Stimulated activated CD4-positive, alpha-beta T cell treated with anti-CD3 and anti-CD28 coated beads, Interleukin-4, amount 100 ng/mL, for 24 hours (primary cell): ENCODE measurements at places on chromosomes 4 and X.
A peak's percentile ranks its signal among the peaks of the same experiment; 100 is the strongest.

- peak; percentile 71 for DNase-seq
These were observed 16.8 kb downstream of the FGFR3 start for GRCh38 chr4:1809754-1810502.

GRCh38 chr4:39319676-39320075 lies 46.5 kb downstream of the RFC1 start:
- no peak for DNase-seq

GRCh38 chrX:133477986-133478385 lies 62.7 kb upstream of the GPC4 start:
- no peak for DNase-seq

DNA sequence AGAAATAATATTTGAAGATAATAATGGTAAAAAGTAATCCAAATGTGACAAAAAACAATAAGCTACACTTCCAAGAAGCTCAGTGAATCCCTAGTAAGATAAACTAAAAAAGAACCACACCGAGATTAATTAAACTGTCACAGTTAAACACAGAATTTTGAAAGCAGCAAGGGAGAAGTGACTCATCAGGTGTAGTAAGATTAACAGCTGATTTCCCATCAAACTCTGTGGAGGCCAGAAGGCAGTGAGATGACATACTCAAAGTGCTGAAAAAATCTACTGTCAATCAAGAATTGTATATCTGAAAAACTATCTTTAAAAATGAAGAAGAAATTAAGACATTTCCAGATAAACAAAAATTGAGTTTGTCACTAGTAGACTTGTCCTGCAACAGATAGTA lies 35.3 kb downstream of the STK32B start:
- no peak for DNase-seq

DNA sequence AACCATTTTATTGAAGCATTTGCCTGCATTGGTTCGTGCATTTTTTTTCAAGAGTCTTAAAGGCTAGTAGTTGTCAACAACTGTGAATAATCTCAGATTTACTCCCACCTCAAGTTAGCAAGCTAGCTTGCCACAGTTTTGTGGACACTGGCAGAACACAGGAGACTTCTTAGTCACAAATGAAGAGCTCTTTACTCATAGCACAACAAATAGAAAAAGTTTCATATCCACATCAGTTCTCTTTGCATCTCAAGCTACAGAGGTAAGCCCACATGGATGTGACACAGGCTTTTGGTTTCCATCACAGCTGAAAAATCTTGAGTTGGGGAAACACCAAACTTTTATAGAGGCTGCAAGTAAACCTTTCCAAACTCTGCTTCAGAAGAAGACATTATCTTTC lies 2315.7 kb upstream of the TENM3 start:
- DNase-seq = no peak

- DNase-seq = no peak
These were observed 2.7 kb downstream of the SMAD1 start for GRCh38 chr4:145484225-145484846.

DNA sequence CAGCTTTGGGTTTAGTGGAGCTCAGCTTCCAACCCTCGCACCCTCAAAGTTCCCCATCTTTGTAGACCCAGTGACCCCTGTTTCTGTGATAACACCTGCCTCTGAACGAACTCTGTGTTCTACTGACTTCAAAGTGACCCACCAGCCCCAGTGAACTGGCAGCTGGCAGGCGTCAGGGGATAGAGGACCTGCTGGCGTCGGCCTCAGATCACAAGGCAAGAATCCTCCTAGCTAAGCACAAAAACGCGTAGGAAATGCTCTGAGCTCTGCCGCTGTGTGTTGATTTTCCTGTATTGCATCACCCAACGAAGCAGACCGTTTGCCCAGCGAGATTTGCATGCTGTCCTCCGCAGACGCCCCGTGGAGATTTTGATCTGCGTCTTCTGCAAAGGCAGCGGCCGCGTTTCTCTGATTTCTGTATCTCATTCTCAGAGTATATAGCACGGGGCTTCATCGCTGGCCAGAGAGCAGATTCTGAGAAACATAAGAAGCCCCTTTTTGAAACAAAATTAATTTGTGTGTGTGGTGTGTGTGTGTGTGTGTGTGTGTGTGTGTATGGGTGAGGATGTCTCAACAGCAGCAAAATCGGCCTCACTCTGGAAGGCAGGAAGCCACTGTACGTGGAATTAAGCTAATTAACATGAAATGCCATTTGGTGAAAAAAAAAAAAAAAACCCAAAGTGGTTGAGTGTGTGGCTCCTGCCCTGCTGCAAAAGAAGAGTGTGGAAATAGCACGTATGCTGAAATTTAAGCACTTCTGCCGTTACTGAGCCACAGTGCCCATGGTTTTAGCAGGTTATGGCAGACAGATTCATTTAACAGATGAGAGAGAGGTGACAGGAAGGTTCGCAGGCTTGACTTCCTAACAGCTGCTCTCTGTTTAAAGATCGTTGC lies 29.2 kb upstream of the ASMTL start:
- DNase-seq = peak; percentile 80

GRCh38 chr4:172573899-172574298 lies 594.7 kb upstream of the GALNT7 start:
- no peak for DNase-seq

GRCh38 chr4:101911616-101912015 lies 121.1 kb downstream of the BANK1 start:
- no peak for DNase-seq
